Stimulated activated CD4-positive, alpha-beta T cell treated with anti-CD3 and anti-CD28 coated beads, Interleukin-4, amount 100 ng/mL, for 1 hour (primary cell): ENCODE measurements at places on chromosomes 3 and 15.

DNA sequence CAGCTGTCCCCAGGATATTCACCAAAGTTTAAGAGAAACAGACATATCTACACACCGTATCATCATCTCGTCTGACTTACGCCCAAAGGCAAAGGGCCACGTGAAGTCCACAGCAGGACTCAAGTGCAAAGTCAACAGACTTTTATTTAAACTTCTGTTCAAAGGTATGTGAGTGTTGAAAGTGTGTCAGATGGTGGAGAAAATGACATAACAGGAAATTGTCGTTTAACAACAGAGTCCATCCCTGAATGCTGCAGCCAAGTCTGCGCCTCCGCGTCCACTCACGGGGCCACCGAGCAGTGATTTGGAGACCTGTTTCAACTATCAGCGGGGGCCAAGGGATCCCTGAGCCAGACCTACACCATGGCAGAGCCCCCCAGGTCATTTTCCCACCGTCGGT is 165.6 kb downstream of the XXYLT1 start:
- DNase-seq, result no peak

- no peak for DNase-seq
Measured at GRCh38 chr3:148232389-148232788, 465.3 kb upstream of the AGTR1 start.

DNA sequence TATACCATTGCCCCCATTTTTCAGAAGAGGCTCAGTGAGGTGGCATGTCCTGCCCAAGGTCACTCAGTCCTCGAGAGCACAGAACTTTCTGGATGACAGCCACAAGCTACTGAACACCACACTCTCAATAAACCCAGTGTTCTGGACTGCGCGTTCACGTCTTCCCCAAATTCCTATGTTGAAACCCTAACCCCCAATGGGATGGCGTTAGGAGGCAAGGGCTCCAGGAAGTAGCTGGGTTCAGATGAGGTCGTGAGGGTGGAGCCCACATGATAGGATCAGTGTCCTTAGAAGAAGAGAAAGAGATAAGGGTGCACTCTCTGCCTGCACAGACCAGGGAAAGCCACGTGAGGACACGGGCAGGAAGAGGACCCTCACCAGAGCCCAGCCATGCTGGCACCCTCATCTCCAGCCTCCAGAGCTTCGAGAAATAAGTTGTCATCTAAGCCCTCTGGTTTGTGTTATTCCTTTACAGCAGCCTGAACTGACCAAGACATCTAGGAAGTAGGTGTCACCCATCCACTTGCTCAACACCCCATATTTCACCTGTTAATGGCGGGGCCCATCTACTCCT is 324.0 kb downstream of the UACA start:
- no peak for DNase-seq

- DNase-seq, result no peak
Measured at GRCh38 chr15:23764306-23764705, 77.2 kb upstream of the NDN start.

GRCh38 chr3:28247286-28247685 is 5.9 kb downstream of the CMC1 start:
- no peak for DNase-seq

DNA sequence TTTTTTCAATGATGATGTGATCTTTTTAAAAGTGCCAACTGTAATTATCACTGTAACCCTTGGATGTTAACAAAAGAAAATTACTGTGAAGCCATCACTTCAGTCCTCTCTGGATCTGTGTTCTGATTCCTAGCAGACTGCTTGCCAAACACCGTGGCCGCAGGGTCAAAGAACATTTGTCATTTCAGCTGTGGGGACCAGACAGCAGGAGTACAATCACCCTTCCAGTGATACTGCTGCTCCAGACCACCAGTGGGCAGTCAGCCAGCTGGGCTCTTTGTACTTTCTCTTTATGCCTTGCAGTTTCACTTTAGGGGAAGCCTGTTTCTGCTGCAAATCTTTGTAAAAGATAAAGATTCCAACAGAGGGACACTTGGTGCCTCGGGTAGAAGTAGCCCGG is 770.0 kb downstream of the GRM7 start:
- no peak for DNase-seq
